ENCODE measurements at places on chromosomes 7 and 10.

DNA sequence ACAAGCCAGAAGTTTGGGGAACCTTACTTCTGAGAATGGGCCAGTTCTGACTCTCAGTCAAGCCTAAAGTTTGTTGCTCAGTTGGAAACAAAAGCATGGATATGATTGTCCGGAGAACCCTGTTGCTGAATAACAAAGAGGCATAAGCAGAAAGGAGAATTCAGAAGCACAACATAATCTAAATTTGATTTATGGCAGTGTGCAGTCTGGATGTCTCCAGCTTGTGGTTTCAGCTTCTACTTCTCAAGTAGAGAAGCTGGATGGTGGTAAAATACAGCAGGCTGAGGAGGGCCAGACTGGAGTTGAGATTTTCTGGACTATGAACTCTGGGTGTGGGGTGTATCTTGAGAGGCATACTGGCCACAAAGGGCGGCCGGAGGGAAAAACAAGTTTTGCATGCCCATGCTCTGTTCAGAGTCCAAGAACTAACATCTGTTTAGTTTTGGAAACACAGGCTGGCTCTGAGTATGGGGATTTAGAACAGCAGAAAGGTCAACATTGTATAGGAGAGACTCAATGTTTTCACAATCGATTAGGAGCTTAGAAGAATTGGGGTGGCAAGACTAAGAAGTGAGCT, 592.9 kb downstream of the CNTNAP2 start:
- DNase-seq: no peak

DNA sequence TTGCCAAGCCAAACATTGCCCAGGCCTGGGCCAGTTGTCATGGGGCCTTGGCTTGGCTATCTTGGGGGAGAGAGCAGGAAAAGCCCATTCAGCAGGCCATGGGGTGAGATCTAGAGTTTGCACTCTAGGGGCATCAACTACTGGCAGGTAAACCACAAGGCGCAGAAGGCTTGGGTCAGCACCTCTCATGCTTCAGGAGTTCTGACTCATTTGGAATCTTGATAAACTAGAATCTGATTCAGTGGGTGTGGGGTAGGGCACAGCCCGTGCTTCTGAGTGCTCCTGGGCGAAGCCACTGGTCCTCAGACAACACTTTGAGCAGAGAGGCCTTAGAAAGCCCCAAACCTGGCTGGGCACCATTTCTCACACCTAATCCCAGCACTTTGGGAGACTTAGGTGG, 81.1 kb downstream of the RGS10 start:
- DNase-seq: no peak

DNA sequence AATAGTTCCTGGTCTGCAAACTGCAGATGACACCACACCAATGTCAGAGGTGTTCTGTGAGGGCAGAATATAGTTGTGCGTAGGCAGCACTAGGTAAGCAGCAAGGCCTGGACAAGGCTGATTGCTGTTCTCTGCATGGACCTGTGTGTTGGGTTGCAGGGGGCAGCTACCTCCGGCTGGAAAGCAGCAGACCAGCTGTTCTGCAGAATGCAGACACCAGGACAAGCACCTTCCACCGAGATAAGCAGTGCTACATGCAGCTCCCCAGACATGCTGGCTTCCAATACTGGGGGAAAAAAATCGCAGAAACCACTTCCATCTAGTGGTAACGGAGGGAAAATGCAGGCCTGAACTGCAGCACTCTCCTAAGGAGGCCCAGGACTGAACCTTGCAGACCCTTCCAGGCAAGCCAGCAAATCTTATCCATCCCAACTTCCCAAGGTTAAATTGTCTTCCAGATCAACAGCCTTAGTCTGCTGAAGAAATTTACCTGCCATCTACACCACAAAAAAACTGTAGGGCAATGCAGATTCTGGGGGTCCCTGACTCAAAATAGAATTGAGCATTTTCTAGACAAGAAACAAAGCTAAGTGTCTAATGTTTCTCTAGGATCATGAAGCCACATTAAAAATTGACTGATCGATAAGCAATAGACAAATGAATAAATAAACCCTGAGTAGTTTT, 50.5 kb upstream of the COBL start:
- peak; percentile 23 for DNase-seq

GRCh38 chr10:130064783-130065182, 45.8 kb downstream of the C10orf143 start:
- no peak for DNase-seq

- no peak for DNase-seq
Observed at GRCh38 chr10:13971601-13972475, 358.9 kb downstream of the FRMD4A start.

DNA sequence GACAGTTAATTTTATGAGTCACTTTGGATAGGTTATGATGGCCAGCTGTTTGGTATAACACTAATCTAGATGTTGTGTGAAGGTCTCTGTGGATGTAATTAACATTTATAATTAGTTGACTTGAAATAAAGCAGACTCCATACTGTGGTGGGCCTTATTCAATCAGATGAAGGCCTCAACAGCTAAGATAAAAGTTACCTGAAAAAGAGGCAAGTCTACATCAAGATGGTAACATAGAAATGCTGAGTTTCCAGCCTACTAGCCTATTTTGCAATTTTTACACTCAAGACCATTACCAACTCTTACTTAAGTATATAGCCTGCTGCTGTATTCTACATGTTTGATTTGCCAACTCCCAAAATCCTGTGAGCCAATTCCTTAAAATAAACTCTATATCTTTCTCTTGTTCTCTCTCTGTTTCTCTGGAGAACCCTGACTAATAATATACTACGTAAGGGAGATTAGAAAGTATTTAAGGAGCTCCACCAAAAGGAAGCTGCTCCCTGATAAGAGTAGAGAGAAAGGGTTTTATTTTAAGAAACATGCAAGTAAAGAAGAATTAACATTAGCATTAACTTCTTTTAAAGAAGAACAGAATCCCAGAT, 42.7 kb downstream of the ZNF438 start:
- DNase-seq: peak; percentile 33

GRCh38 chr7:40288827-40289226, 154.0 kb downstream of the SUGCT start:
- DNase-seq: no peak

- DNase-seq: peak; percentile 11
Observed at GRCh38 chr7:129652914-129653313, 41.4 kb downstream of the NRF1 start.

- no peak for DNase-seq
Observed at GRCh38 chr10:4736183-4736582, 89.8 kb upstream of the AKR1E2 start.

DNA sequence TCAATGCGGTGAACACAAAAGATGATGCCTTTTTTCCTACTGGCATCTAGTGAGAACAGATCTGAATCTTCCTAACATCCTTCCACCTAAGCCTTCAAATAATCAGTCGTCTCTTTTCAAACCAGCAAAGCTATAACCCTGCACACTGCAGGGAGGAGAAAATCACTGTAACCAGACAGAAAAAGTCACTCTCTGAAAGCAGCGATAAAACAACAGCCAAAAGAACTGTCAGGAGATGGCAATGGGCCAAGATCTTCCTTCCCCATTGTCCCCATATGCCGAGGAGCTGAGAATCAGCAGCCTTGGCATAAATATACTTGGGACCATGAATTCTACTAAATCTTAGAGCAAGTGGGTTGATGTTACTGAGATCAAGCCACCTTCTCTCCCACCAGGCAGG, 13.1 kb downstream of the FZD9 start:
- no peak for DNase-seq

DNA sequence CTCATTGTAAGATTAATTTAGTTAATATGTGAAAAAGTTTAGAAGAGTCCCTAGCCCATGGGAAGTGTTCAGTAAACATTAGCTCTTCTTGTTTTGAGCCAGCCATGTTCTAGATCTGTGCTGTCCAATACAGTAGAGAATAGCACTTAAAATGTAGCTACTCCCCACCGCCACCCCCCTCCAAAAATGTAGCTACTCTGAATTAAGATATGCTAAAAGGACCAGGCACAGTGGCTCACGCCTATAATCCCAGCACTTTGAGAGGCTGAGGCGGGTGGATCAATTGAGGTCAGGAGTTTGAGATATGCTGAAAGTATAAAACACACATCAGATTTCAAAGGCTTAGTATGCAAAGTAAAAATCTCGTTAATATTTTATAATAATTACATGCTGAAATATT, 47.3 kb upstream of the MXI1 start:
- DNase-seq: no peak

GRCh38 chr7:30238721-30239441, 45.5 kb upstream of the ZNRF2 start:
- peak; percentile 93 for DNase-seq

DNA sequence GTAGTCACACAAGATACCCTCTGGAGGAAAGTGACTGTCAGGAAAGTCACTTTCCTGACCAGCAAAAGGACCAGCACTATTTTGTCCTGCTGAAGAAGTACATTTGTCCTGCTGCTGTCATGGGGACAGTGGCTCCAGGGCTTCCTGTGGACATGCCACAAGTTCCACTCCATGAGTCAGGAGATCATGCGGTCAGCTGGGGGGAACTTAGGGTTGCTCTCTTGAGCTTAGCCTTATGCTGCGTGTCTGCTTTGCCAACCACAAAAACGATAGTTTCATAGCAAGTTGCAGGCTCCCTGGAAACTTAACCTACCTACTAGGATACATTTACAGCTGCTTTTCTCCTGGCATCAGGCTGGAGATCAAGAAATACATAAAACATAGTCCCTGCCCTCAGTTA, 19.8 kb upstream of the ALOX5 start:
- DNase-seq: peak; percentile 97

GRCh38 chr7:66867198-66867790, 53.7 kb upstream of the TMEM248 start:
- no peak for DNase-seq

- no peak for DNase-seq
Observed at GRCh38 chr10:58856508-58857240, 319.8 kb upstream of the PHYHIPL start.

All from inflammatory macrophage treated with lipopolysaccharide for 4 hours (primary cell).